ENCODE measurements at places on chromosomes 16 and 17. TPM values are rescaled to one million over a fixed set of nuclear protein-coding genes. Genes with fewer than 3 reads are reported as not detected.

Gene SOST
- total RNA-seq, result 0.14 TPM

Gene ASB16
- not detected for total RNA-seq

Gene CDH8
- 0.61 TPM for total RNA-seq

GRCh38 chr17:79315358-79316105 lies 240.9 kb downstream of the ENGASE start:
- DNase-seq, result no peak
- H3K36me3 ChIP-seq, result no peaks in the 10 kb centered on the region

GRCh38 chr16:81497690-81498089 lies 53.1 kb downstream of the CMIP start:
- H3K4me1 ChIP-seq, result peaks cover 50% of the 10 kb centered on the region
- no peak overlapping the region for H3K27ac ChIP-seq
- H3K36me3 ChIP-seq, result peaks cover 7% of the 10 kb centered on the region
- no peaks in the 10 kb centered on the region for H3K27me3 ChIP-seq

DNA sequence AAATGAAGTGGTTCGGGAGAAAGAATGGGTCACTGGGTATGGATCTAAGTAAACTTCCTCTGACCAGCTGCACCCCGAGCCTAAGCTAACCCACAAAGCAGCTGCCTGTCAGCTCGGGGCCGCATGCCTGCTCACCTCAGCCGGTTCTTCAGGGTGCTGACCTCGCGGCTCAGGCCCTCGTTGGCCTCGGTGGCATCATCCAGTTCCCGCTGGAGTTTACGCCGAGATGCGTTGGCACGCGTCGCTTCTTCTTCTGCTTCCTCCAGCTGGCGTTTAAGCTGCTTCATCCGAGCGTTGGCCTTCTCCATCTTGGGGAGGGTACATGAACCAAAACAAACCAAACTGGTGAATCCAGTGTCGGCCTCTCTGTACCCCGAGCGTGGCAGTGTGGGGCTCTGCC lies 41.1 kb downstream of the NDEL1 start:
- no peak overlapping the region for H3K4me3 ChIP-seq
- peaks cover 62% of the 10 kb centered on the region for H3K36me3 ChIP-seq
- DNase-seq, result no peak

DNA sequence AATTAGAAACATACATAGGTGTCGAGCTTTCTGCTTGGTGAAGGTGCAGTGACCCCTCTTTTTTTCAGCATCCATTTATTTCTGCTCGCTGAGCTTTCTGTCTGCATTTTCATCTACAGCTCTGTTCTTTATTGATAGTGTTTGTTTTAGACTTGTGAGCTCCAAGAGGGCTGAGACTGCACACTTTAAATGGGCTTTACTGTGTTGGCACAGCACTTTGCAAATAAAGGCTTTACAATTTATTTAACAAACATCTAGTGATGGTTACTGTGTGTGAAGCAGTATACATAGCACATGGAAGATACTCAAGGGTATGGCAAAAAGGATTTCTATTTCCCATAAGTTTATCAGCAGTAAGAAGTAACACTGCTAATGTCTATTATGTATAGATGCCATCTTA lies 563.7 kb upstream of the HSBP1 start:
- DNase-seq, result no peak
- H3K27ac ChIP-seq, result no peak overlapping the region
- H3K27me3 ChIP-seq, result no peaks in the 10 kb centered on the region
- no peaks in the 10 kb centered on the region for H3K4me1 ChIP-seq

- no peak overlapping the region for H3K27ac ChIP-seq
- H3K4me3 ChIP-seq, result no peak overlapping the region
- DNase-seq, result no peak
- H3K4me1 ChIP-seq, result no peaks in the 10 kb centered on the region
- no peaks in the 10 kb centered on the region for H3K36me3 ChIP-seq
These were observed 32.5 kb upstream of the CRISPLD2 start for GRCh38 chr16:84787263-84787622.

GRCh38 chr17:3780986-3781385 lies 20.0 kb downstream of the ITGAE start:
- H3K36me3 ChIP-seq, result no peaks in the 10 kb centered on the region
- H3K4me1 ChIP-seq, result no peaks in the 10 kb centered on the region
- H3K27ac ChIP-seq, result no peak overlapping the region
- H3K27me3 ChIP-seq, result no peaks in the 10 kb centered on the region
- no peak for DNase-seq
- H3K4me3 ChIP-seq, result no peak overlapping the region

GRCh38 chr17:2532146-2532720 lies 20.5 kb upstream of the METTL16 start:
- H3K4me3 ChIP-seq, result no peak overlapping the region
- H3K36me3 ChIP-seq, result no peaks in the 10 kb centered on the region
- H3K27me3 ChIP-seq, result no peaks in the 10 kb centered on the region
- DNase-seq, result no peak
- no peak overlapping the region for H3K27ac ChIP-seq

- H3K4me3 ChIP-seq, result peak overlapping the region; percentile 44
- H3K36me3 ChIP-seq, result no peaks in the 10 kb centered on the region
- peaks cover 18% of the 10 kb centered on the region for H3K27me3 ChIP-seq
- DNase-seq, result no peak
These were observed 792 bp downstream of the TMEM231 start for GRCh38 chr16:75555213-75555706.

DNA sequence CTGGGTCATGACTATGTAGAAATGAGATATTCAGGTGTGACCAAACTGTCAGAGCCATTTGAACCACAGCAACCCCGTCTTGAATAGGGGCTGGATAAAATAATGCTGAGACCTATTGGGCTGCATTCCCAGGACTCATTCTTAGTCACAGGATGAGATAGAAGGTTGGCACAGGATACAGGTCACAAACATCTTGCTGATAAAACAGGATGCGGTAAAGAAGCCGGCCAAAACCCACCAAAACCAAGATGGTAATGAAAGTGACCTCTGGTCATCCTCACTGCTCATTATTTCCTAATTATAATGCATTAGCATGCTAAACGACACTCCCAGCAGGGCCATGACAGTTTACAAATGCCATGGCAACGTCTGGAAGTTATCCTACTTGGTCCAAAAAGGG lies 545.5 kb downstream of the TMEM114 start:
- H3K27ac ChIP-seq, result no peak overlapping the region
- H3K4me3 ChIP-seq, result no peak overlapping the region
- H3K36me3 ChIP-seq, result no peaks in the 10 kb centered on the region
- no peaks in the 10 kb centered on the region for H3K4me1 ChIP-seq

All from thymus (tissue), 14 donors.